ENCODE measurements at places on chromosomes 12 and 14. TPM values are rescaled to one million over a fixed set of nuclear protein-coding genes. Genes with fewer than 3 reads are reported as not detected.

DNA sequence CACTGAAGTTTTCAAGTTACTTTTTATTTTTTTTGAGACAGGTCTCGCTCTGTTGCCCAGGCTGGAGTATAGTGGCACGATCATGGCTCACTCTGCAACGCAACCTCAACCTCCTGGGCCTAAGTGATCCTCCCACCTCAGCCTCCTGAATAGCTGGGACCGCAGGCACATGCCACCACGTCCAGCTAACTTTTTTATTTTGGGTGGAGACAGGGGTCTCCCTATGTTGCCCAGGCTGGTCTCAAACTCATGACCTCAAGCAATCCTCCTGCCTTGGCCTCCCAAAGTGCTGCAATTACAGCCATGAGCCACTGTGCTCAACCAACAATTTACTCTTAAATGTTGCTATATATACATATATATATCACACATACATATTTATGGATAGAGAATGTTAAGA is 27.4 kb upstream of the LGALS3 start:
- no peak for DNase-seq

DNA sequence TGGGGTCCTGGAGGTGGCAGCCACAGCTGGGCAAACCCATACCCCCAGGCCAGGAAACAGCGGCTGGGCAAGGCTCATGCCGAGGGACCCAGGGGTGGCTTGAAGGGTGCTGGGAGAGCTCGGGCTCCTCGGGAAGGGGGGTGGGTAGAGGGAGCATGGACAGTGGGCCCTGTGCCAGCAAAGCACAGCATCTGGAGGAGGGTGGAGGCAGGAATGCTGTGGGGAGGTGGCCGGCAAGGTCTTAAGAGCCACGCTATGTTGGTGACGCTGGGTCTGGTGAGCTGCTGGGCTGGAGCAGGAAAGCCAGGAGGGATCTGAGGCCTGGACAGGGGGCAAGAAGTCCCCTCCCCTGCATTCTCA is 48.2 kb upstream of the DLK1 start:
- no peak for DNase-seq

DNA sequence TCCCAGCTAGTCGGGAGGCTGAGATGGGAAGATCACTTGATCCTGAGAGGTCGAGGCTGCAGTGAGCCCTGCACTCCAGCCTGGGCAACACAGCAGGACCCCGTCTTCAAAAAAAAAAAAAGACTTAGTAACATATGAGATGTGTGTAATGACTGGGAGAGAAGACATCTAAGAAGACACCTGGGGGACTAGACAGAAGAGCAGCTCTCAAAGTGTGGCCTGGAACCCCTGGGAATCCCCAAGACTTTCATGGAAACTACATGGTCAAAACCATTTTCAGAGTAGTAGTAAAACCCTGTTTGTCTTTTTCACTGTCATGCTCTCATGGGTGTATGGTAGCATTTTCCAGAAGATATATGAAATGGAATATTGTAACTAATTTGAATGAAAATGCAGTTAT is 45.3 kb downstream of the R3HDM2 start:
- DNase-seq = no peak

DNA sequence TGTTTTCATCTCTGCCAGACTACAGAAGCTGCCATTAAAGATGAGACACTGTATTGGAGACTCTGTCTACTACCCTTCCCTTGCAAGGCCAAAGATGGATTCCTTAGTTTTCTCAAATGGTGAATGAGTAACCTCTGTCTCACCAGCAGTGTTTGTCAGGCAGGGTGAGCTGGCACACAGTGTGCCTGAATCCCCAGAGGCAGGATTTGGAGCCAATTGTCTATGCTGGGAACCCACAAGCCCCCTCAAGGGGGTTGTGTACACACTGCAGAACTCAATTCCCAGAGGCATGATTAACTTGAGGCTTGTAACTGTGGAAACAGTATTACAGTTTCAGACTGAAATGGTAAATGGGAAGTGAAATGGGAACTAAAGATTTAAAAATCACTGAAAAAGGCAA is 136.8 kb upstream of the PTPRB start:
- no peak for DNase-seq

DNA sequence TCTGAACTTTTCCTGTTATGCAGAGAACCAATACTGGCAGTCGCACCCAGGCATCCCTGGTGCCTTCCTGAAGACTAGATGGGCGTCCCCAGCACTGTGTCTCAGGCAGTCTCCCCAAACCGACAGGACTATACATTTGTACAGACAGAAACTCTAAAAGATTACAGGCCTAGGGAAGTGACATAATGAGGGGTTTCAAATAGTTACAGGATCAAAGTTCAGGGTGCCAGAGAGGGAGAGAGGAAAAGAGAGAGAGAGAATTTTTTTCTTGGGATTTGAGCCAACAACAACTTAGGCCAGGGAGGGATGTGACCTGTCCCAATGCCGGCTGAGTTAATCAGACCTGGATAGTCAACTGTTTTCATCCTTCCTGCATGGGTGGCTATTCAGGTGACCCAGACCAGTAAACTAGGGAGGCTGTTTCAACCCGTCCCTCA is 9.3 kb upstream of the GMFB start:
- no peak for DNase-seq

TEAD4 gene
- 17.5 TPM for total RNA-seq

PA2G4 gene
- total RNA-seq = 90.2 TPM

DAO gene
- total RNA-seq = not detected

BCL2L14 gene
- 0.36 TPM for total RNA-seq

BMAL2 gene
- 1.7 TPM for total RNA-seq

All from omental fat pad (tissue), 4 donors.